Right atrium auricular region (tissue), 2 donors: ENCODE measurements at places on chromosomes 2 and 18.
A peak's percentile ranks its signal among the peaks of the same experiment; 100 is the strongest.

DNA sequence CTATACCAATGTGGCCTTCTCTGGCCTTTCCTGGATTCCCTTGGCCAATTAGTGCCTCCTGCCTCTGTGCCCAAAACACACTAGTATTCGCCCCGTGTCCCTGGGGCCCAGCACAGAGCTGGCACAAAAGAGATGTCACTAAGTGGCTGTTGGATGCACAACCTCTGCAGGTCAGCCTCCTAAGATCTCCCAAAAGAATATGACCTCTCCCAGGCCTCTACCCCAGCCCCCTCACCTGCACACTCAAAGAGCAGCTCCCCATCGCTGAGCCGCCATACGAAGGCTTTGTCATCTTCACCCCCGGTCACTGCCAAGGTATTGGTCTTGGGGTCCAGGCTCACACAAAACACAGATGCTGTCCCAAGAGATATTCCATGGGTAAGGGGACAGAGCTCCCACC lies 2.7 kb downstream of the AAMP start:
- H3K4me3 ChIP-seq = no peak overlapping the region
- H3K27ac ChIP-seq = no peak overlapping the region
- no peak for DNase-seq
- H3K36me3 ChIP-seq = peaks cover 49% of the 10 kb centered on the region
- no peaks in the 10 kb centered on the region for H3K4me1 ChIP-seq

DNA sequence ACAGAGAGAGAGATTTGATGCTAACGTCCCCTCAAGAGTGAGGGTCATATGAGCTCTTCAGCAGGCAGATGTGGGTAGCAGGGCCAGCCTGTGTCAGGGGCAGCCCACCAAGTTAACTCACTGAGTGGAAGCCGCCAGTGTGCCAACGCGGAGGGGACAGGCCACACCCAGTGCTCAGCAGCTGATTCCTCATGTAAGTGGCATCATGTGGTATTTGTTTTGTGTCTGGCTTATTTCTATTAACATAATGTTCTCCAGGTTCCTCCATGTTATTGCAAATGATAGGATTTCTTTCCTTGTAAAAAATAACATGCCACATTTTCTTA lies 4.0 kb downstream of the IMP4 start:
- peaks cover 15% of the 10 kb centered on the region for H3K4me1 ChIP-seq
- DNase-seq = no peak
- H3K27me3 ChIP-seq = no peaks in the 10 kb centered on the region
- no peak overlapping the region for H3K4me3 ChIP-seq
- peaks cover 34% of the 10 kb centered on the region for H3K36me3 ChIP-seq
- H3K27ac ChIP-seq = no peak overlapping the region

DNA sequence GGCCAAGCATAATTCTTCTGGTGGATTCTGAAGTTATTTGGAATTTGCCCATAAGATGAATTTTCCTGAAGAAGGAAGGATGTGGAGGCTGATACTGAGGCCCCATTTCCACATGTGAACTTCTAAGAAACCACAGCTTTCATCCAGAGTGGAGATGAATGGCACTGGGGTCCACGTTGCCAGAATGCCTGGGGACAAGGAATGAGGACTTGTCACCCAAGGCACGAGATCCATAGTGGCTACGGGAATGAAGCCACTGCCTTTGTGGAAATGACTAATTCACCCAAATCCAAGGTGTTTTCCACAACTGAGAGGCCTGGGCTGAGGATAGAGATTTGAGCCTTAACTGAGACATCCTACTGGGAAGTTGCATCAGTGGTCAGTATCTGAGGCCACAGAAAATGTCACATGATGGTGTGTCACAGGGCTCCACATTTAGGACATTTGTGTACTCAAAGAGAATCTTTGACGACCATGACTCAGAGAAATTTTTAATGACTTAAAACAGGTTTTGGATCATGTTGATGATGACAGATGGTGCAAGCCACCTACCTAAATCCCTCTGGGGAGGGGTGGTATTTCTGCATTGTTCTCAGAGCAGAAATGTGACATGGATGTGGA lies 286.1 kb downstream of the SOX11 start:
- H3K27me3 ChIP-seq = no peaks in the 10 kb centered on the region
- H3K4me3 ChIP-seq = no peak overlapping the region
- no peak for DNase-seq
- no peaks in the 10 kb centered on the region for H3K36me3 ChIP-seq

- no peak for DNase-seq
- peaks cover 31% of the 10 kb centered on the region for H3K4me1 ChIP-seq
- no peak overlapping the region for H3K4me3 ChIP-seq
- H3K36me3 ChIP-seq = no peaks in the 10 kb centered on the region
- no peak overlapping the region for H3K27ac ChIP-seq
Measured at GRCh38 chr2:54422072-54422581, 34.0 kb upstream of the SPTBN1 start.

GRCh38 chr2:98806236-98806697 lies 75.3 kb upstream of the MGAT4A start:
- no peaks in the 10 kb centered on the region for H3K36me3 ChIP-seq
- H3K4me3 ChIP-seq = no peak overlapping the region
- no peaks in the 10 kb centered on the region for H3K27me3 ChIP-seq

DNA sequence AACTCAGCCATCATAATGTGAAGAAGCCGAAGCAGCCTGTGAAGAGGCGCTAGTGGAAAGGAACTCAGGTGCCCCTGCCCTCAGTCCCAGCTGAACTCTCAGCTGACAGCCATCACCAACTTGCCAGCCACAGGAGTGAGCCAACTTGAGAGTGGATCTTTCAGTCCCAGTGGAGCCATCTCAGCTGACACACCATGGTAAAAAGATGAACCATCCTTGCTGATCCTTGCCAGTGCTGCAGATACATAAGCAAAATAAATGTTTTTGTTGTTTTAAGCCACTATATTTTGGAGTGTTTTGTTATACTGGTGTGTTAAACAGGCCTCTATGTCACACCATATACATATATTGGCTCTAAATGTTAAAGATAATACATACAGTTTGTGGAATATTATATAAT lies 195.8 kb upstream of the SPRED2 start:
- H3K27ac ChIP-seq = no peak overlapping the region
- no peaks in the 10 kb centered on the region for H3K27me3 ChIP-seq
- no peak overlapping the region for H3K4me3 ChIP-seq
- no peaks in the 10 kb centered on the region for H3K36me3 ChIP-seq

DNA sequence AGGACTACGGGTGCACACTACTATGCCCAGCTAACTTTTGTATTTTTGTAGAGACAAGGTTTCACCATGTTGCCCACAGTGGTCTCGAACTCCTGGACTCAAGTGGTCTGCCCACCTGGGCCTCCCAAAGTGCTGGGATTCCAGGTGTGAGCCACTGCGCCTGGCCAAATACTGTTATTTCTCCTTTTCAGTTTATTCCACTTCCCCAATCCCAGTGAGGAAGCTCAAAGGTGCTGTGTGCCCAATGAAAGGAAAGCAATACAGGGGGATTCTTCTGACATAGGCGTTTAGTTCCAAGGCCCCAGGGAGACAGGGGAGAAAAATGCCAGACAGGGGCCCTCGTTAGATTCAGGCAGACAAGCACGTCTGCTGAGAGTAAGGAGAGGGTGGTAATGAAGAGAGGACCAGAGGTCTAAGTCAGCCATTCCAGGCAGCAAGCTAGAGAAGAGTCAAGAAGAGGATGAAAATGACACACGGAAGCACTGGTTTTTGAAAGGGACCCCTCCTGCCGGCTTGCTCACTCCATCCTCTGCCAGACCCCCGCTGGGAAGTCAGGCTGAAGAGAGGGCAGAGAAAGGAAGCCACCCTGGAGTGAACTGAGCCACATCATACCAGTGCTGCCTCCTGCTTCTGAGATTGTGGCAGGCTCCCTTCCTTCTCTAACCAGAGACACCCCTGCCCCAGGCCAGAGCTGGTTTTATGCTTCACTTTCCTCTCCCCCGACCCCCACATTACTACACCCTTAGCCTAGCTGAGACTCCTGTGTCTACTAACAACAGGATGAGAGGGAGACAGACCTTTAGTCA lies 6.7 kb downstream of the INO80C start:
- no peak overlapping the region for H3K27ac ChIP-seq
- no peak for DNase-seq
- no peaks in the 10 kb centered on the region for H3K27me3 ChIP-seq
- H3K4me3 ChIP-seq = no peak overlapping the region

DNA sequence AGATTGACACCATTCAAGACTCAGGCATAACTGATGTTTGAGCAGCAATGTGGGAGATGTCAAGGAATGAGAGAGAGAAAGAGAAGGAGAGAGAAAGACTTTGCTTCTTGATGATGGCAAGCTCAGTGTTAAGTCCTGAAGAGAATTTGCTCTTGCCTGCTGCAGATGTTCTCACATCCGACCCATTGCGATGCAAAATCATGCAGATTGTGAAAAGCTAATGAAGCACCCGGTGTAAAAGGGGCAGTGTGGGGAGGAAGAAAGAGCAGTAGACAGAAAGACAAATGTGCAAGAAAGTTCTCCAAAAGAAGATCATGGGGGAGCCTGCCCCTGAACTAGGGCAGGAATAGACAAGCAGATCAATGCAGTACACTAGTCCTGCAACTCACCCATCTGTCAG lies 57.7 kb downstream of the EMX1 start:
- H3K27me3 ChIP-seq = no peaks in the 10 kb centered on the region
- H3K36me3 ChIP-seq = no peaks in the 10 kb centered on the region
- no peak overlapping the region for H3K4me3 ChIP-seq
- DNase-seq = no peak

DNA sequence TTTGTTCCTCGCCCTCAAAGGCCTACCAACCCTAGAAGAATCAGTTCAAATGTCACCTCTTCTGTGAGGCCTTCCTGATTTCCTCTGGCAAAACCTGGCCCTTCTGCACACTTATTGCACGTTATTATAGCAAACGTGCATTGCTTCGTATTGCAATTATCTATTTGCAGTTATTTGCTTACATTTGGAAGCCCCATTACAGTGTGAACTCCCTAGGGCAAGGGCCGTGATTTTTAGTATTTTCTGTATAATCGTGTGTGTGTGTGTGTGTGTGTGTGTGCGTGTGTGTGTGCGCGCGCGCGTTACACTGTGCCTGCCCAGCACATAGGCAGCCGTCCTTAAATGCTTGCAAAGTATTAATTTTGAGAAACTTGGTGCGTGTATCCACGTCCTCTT lies 460 bp upstream of the SEMA4F start:
- H3K27me3 ChIP-seq = peaks cover under 1% of the 10 kb centered on the region
- peaks cover 14% of the 10 kb centered on the region for H3K4me1 ChIP-seq
- H3K4me3 ChIP-seq = peak overlapping the region; percentile 69
- H3K36me3 ChIP-seq = no peaks in the 10 kb centered on the region
- no peak overlapping the region for H3K27ac ChIP-seq

DNA sequence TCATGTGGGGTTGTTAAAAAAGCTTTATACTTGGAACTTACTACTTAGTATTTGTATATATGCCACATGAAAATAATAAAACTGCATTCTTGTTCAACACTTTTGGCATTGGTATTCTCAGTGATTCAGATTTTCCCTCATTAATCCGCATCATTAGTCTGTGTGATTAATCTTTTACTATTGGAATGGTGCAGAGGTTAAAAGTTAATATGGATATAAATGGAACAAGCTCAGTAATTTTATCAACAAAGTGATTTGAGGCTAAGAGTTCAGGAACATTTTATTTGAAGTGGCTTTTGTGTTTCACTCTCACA lies 45.4 kb upstream of the REG3G start:
- no peak overlapping the region for H3K27ac ChIP-seq
- no peak overlapping the region for H3K4me3 ChIP-seq
- no peak for DNase-seq
- H3K27me3 ChIP-seq = no peaks in the 10 kb centered on the region
- no peaks in the 10 kb centered on the region for H3K4me1 ChIP-seq
- no peaks in the 10 kb centered on the region for H3K36me3 ChIP-seq

DNA sequence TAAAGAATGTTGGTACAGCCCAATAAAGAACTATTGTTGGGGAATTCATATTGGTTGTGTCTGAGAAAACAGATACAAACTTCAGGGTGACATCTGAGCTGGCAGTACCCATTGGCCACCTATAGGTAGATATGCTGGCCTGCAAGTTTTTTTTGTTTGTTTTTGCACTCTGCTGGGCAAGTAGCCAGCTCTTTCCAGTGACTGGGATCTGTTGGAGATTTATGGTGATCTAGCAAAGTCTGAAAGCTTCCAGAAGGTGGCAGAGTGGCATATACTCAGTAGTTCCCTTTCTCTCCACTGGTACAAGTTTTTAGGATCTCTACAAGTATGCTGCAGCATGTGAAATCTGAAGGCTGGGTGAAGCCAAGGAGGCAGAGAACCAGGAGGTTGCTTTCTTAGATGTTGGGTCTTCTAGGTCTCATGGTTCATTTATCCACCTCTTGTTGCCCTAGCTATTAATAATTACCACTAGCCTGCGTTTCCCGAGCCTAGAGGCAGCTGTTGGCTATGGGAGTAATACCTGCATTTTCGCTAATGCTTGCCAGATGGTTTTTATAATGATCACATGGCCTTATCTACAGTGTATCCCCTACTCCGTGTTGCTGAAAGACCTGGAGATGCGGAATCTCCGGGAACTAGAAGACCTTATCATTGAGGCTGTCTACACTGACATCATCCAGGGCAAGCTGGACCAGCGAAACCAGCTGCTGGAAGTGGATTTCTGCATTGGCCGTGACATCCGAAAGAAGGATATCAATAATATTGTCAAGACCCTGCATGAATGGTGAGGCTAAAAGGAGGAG lies 9.5 kb downstream of the COPS7B start:
- H3K36me3 ChIP-seq = peaks cover 58% of the 10 kb centered on the region
- no peak overlapping the region for H3K4me3 ChIP-seq
- H3K27ac ChIP-seq = no peak overlapping the region

DNA sequence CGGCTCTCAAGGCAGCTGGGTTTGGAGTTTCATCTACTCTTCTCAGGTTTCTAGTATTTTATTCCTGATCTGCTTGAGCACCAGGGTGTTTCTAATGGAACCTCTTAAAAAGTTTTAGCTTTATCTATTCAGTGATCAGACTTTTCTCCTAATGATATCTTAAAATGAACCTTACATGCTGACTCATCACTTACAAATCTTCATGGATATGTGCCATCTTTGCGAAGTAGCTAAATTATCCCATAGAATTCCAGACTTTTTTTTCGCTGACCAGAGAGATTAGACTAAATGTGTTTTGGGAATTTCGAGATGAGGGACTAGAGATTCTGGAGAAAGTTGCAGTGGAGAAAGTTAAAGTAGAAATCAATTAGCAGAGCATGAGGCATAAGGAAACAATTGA lies 401.0 kb downstream of the GRB14 start:
- DNase-seq = no peak
- no peaks in the 10 kb centered on the region for H3K27me3 ChIP-seq

DNA sequence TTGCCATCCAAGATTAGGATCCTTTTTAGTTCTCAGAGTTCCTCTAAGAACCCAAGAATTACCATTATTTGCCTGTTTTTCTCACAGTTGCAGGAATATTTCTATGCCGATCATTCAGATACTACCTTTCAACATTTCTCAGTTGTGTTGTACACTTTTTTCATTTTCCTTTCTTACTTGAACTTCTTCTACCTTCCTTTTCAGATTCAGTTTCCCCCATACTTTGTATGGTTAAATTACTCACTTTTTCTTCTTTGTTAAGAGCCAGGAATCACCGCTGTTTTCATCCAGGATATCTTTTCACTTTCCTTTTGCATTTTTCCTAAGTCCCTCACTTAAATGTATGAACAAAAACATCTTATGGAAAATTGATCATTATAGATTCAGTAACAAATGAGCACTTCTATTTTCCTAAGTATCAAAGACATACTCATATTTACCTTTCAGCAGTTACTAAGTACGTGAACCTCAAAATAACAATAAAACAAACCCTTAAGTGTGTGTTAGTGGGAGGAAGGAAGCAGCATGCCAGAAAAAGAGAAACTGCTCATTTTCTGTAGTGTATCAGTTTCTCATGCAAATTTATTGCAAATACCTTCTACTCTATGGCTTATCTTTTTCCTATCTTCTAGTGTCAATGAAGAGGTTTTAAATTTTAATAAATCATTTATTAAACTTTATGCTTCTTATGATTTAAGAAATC lies 64.3 kb upstream of the STAT1 start:
- no peaks in the 10 kb centered on the region for H3K27me3 ChIP-seq
- no peak for DNase-seq
- H3K27ac ChIP-seq = no peak overlapping the region
- no peak overlapping the region for H3K4me3 ChIP-seq
- H3K4me1 ChIP-seq = no peaks in the 10 kb centered on the region
